ENCODE measurements at places on chromosomes 2 and 18.

DNA sequence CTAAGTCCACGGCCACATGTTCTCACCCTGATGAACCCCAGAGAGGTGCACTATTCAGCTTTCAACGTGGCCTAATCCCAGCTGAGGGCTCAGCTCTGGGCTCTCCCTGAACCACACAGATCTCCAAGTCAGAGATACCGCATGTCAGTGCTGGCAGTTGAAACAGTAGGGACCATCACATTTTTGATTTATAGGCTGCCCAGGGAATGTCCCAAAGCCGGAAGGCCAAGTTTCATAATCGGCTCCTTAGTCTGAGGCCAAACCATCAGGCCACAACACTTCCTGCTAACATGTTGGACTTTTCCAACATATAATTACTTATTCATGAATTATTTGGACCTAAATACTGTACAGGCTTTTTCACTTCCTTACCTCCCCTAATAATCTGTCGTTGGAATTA lies 91.9 kb upstream of the KLHL29 start:
- DNase-seq, result no peak

GRCh38 chr18:74589021-74589420 lies 8.6 kb upstream of the ZNF407 start:
- DNase-seq, result no peak

DNA sequence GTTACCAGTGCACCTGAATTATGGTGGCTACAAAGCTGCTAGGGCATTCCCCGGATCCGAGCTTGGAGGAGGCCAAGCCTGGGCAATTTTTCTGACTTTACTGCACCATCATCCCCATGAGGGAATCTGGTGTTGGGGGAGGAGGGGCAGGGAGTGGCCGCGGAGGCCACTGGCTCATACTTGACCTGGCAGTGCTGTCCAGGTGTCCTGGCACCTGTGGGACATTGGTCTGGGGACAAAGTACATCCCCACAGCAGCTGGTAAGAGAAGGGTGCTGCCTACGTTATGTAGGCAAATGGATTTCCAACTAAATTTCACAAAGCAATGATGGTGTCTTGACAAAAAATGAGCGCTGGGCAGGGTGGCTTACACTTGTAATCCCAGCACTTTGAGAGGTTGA lies 48.3 kb downstream of the KLHL29 start:
- no peak for DNase-seq

DNA sequence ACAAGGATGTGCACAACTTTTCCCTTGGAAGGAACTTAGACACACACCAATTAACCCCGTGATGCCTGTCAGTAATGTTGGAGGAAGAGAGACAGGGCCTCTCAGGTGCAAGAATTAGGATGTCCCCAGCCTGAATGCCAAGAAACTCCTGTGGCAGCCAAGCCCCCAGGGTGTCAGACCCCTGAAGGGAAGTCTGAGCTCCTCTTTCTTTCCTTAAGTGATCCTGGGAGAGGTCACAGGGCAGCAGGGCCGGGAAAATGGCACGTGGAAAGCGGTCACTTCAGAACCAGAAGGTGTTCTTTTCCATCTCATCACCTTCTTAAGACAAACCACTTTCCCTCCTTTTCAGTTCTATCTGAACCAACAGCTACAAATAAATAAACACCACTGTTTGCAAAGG lies 185.9 kb downstream of the ANAPC1 start:
- no peak for DNase-seq

- DNase-seq, result no peak
Measured at GRCh38 chr2:136049991-136050920, 64.8 kb upstream of the DARS1 start.

DNA sequence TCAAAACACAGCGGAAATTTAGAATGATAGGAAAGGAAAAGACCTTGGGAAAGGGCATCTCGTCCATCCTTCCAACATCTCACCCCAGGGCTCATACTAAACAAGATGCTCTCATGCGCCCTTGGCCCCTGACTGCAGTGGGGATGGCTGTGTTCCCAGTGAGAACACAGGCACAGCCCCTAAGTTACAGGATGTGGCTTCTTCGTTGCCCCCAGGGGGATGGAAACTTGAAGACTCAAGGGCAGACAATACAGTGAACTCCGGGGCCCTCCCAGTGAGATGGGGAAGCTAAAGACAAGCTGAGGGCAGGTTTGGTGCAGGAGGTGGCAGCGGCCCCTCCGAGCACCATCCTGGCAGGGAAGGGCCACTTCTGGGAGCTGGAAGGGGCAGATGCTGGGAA lies 139.7 kb downstream of the INO80D start:
- DNase-seq, result no peak

GRCh38 chr2:229530434-229530833 lies 183.9 kb downstream of the DNER start:
- no peak for DNase-seq

GRCh38 chr18:51072586-51073313 lies 42.7 kb downstream of the SMAD4 start:
- DNase-seq, result no peak

DNA sequence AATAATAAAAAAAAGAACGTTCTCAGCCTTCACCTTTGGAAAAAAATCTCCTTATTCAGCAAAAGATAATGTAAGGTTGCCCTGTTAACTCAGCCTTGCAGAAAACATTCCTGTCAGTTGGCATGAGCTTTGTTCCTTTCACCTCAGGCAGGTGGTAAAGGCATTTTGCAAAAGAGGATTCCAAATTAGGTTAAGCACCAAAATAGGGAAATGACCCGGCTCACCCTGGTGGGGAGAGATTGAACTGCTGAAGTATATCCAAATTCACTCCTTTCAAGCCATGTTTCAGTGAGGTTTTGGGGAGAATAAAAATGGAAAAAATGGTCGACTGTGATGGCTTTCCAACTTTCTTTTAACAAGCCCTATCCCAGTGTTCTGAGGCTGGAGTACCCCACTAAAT lies 1988.8 kb upstream of the PIK3C3 start:
- no peak for DNase-seq

DNA sequence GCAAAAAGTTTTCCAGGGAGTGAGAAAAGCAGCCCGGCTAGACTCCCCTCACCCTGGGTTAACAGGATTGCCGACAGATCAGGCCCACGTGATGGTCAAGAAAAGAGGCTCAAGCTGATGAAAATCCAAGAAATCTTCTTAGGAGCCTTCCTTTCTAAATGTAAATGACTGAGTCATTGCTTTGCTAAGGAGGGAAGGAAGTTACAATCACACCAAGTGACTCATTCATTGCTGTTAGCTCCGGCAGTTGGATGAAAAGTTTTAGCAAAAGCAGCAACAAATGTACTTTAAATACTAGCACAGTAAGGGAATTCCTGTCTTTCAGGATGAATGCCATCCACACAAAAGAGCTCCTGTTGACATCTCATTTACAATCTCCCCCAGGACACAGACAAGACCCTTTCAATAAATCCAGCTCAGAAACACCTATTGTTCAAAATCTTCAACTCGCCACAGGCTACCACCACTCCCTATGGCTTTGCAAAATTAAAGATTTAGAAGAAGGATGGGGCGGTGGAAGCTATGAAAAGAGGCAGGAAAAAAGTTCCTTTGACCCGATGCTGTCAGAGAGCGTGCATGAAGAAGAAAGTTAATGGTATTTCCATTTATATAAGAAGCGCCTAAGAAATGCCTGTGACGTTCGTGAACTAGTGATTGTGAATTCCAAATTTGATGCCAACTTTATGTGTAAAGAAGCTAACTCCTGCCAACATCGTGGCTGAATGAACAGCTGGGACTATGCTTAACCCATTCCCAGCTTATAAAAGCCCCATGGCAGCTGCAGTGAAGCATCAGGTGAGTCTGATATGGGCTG lies 153.7 kb downstream of the TGIF1 start:
- peak; percentile 96 for DNase-seq

DNA sequence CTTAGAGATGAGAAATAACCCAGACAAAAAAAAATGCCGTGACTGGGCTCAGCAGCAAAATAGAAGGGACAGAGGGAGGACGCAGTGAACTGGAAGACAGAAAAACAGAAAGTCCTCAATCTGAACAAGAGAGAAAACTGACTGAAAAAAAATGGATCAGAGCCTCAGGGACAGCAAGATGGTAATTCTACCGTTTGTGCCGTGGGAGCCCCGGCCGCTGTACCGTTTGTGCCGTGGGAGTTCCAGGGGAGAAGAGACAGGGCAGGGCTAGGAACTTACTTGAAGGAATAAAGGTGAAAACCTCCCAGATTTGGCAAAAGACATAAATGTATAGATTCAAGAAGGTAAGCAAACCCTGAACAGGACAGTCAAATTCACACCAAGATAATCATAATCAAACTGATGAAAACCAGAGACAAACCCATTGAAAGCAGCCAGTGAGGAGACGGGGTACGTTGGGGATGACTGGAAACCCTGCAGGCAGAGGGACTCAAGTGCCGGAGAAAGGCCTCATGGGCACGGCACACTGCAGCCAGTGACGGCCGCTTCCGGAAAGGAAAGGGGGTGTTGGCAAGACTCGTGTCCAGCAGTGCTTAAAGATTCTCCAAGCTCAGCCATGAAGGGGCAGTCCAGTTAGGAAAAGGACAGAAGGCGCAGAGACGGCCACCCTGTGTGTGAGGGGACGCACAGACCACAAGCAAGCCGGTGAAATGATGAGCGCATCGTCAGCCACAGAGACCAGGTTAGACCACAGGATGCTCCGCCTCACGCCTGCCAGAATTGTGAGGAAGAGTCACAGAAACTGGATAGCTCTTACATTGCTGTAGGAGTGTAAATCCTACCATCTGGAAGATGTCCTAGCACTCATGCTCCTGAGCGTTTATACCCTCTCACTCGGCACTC lies 40.0 kb upstream of the NFATC1 start:
- no peak for DNase-seq

GRCh38 chr2:109557309-109557708 lies 56.5 kb downstream of the SEPTIN10 start:
- DNase-seq, result no peak

GRCh38 chr2:1082456-1083205 lies 132.0 kb downstream of the SNTG2 start:
- DNase-seq, result no peak

DNA sequence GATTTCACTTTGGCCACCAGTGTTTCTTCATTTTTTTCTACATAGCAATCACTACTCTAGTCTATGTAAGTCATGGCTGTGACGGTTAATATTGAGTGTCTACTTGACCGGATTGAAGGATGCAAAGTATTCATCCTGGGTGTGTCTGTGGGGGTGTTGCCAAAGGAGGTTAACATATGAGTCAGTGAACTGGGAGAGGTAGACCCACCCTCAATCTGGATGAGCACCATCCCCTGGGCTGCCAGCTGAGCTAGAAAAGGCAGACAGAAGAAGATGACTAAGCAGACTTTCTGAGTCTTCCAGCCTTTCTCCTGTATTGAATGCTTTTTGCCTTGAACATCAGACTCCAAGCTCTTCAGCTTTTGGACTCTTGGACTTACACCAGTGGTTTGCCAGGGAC lies 265.0 kb upstream of the SLC8A1 start:
- DNase-seq, result peak; percentile 69

- DNase-seq, result no peak
Measured at GRCh38 chr2:189633392-189633811, 27.9 kb upstream of the ASNSD1 start.

- DNase-seq, result no peak
Measured at GRCh38 chr2:124353656-124354055, 328.6 kb downstream of the CNTNAP5 start.

DNA sequence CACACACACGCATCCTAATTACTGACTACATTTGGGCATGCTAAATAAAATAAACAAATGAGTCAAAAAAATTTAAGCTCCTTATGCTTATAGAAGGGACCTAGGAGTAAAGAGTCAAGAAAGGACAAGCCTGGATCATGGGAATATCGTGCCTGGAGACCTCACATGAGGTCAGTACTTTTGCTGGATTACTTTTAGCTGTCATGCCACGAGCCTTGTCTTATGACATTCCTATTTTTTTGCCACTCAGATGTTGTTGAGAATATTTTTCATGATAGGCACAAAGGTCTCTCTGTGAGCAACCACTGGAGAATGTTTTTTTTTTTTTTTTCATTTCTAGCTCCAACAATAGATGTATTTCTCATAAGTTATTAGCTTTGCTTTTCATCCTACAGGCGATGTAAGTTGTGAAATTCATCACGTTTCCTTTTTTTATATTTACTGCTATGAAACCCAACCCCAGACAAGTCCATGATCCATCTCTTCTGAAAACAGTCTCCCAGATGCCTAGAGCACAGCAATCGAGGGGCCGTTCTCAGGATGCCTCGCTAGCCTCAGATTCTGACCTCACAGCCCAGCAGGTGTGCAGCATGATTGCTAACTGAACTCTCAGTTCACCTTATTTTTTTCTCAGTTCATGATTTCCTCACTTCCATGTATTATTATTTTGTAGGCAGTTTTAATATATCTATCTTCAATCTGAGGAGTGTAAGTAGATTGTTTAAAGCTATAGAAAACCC lies 464.5 kb downstream of the IRS1 start:
- DNase-seq, result no peak

GRCh38 chr2:168528469-168528868 lies 72.4 kb downstream of the CERS6 start:
- DNase-seq, result no peak

DNA sequence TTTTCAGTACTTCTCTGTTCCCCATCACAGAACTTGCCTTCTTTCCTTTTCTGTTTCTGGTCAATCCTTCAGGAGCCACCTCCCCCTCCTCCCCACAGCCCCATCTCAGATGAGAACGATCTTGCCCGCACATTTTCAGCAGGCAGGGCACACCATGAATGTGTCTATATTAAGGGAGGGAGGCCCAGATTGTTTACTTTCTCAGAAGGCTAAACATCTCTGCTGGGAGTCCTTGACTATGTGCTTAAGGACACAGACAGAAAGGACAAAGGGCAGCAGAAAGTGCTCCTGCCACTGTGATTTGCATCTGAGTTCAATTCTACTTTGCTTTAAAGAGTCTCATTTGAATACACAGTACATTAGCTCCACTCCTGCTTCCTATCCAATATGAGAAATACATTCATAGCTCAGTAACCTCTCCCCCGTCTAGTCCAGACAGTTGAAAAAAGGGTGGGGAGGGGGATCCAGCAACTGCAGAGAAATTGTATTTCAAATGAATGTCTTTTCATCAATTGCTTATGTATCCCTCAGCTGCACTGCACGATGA lies 175.0 kb upstream of the PARD3B start:
- DNase-seq, result no peak

GRCh38 chr2:160324161-160324800 lies 124.2 kb upstream of the ITGB6 start:
- no peak for DNase-seq

DNA sequence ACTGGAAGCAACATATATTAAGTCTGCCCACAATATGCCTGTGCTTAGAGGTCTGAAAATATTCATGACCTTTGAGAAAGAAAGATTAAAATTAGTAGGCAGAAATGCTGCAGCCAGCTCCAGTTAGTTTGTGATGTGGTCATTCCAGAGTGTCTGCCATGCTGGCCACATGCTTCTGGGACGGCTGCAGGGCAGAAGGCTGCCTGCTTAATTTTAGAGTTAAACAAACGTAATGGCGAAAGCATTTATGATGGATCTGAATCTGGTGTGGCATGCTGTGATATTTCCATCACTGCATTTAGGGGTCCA lies 95.4 kb downstream of the FHOD3 start:
- no peak for DNase-seq
